ENCODE measurements at places on chromosomes 7 and 10.

DNA sequence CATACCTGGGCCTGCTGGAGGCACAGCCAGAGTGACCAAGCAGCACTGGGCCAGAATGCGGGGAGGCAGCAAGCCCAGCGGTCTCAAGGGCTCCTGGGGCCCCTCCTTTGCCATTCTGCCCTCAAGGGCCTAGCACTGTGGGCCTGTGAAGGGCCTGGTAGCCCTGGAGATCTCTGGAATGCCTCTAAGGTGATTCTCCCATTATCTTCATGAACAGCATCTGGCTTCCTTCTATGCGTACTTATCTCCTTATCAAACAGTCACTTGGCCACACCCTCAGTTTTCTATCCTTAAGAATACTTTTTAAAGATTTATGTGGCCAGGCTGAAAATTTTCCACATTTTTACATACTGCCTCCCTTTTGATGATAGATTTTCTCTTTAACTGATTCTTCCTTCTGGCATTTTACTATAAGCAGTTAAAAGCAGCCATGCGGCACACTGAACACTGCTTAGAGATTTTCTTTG, 67.5 kb upstream of the CCNY start:
- DNase-seq: no peak

GRCh38 chr10:76168437-76168836, 737.0 kb downstream of the LRMDA start:
- DNase-seq: no peak

DNA sequence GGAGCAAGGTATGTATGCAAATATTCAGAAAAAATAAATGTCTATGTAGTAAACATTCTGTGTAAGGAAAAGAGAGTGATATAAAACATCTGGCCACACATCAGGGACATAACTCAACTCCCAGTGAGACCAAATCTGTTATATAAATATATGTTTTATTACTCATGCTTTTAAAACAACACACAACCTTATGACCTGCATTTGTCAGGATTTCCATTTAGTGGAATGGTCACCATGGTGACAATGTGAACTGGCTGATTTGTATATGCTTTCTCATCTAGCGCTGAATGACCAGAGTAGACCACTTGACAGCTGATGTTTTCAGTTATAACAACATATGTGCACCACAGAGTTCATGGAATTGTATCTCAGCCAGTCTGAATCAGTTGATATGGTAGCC, 551.7 kb downstream of the HTR7 start:
- no peak for DNase-seq

GRCh38 chr10:80945264-80945880, 407.7 kb downstream of the SH2D4B start:
- DNase-seq: no peak

DNA sequence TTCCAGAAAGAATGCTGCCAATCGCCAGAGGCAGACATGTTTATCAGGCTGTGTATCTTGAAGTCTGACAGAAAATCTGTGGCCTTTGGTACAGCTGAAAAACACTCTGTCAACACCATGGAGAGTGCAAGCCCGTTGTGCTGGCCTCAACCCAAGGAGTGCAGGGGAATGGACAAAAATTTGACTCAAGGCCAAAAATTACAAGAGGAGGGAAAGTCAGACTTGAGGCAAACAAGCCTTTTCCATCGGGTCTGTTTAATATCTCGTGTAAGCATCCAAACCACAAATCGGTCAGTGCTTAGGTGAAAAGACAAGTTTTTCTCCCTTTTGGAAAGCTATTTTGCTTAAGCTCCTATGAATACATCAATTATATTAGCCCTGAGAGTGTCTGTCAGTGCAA, 305.3 kb upstream of the NFE2L3 start:
- no peak for DNase-seq

- no peak for DNase-seq
Observed at GRCh38 chr10:110420401-110421193, 77.1 kb upstream of the DUSP5 start.

DNA sequence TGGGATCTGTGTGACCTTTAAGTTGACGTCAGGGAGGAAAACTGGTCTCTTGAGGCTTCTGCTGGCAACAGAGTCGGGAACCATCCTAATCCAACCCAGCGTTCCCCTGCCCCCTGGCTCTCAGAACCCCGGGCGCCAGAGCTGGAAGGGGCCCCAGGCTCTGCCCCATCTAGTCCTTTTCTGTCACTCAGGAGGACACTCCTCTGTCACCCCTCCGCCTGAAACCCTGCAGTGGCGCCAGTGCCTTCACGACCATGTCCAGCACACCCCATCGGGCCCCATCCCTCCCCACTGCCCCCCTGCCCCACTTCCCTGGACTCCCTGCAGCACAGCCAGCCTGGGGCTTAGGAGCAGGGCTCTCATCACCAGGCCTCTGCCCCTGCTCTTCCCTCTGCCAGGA, 39.1 kb downstream of the COL13A1 start:
- no peak for DNase-seq

GRCh38 chr7:84111842-84112241, 82.7 kb downstream of the SEMA3A start:
- no peak for DNase-seq

DNA sequence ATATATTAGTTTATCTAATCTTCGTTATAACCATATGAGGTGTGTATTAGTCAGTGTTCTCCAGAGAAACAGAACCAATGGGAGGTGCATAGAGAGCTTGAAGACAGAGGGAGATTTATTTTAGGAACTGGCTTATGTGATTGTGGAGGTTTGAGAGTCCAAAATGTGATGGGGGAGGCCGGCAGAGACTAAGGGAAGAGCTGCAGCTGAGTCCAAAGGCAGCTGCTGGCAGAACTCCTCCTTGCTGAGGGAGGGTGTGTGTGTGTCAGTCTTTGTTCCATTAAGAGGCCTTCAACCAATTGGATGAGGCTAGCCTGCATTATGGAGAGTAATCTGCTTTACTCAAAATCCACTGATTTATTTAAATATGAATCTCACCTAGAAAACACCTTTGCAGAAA, 165.1 kb downstream of the SH3PXD2A start:
- no peak for DNase-seq

GRCh38 chr10:78868861-78869260, 199.9 kb upstream of the ZMIZ1 start:
- no peak for DNase-seq

DNA sequence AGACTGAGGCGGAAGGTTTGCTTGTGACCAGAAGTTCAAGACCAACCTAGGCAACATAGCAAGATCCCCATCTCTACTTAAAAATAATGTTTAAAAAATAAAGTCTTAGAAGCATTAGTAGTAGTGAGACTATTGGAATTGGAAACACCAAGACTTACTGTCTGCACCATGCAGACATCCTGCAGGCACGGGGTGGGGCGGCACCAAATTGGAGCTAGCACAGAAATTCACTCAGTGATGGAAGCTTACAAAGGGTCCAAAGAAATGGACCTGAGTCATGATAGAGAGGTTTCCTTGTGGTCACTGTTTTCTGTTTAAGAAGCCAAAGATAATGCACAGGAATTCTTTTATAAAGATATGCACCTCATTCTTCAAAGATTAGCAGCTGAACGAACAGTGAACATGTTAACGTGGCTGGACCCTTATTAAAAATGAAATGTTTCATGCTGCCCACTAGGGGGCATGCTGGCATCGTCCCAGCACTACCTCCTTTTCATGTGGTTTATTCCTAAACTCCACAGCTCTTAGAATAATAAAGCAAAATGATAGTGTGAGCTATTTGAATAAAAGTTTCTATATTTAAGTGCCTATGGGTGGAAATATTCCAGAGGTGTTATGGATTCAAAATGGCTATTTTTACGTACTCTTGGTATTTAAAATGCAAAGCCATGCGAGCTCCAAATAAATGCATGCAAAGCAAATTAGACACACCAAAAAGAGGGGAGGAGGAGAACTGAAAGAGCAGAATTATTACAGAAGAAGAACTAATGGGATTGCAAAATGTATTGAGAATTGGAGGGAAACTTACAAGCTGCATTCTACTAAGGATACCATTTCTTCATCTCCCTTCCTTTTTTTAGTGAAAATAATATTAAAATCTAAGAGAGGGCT, 28.6 kb downstream of the PDSS1 start:
- peak; percentile 53 for DNase-seq

GRCh38 chr10:76543655-76544054, 1094.0 kb downstream of the KCNMA1 start:
- DNase-seq: no peak

DNA sequence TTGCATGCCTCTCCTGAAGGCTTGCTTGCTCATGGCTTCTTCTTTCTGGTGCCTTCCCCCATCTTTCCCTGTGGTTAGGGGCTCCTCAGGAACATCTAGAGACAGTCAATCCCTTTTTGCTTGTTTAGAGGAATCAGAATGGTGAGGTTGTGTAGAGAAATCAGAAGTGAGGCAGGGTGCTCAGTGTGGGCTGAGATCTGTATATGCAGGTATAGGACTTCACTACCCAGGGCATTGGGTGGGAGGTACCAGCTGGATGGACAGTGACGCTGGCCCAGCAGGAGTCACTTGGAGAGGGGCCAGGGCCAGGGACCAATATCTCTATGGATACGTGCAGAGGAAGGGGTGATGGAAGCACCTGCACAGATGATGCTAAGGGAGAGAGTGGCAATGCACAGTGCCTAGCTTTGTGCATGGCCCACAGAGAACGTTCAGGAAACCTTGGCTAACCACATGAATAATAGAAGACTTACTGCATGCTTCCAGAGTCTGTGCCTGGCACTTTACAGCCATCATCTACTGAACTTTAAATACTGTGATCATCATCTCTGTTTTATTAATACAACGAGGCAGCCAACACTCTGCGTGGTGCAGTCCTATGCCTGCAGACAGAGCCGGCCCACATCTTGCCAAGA, 255.2 kb downstream of the ABCA13 start:
- DNase-seq: no peak

- peak; percentile 68 for DNase-seq
Observed at GRCh38 chr10:22321156-22321923, 441 bp downstream of the BMI1 start.

DNA sequence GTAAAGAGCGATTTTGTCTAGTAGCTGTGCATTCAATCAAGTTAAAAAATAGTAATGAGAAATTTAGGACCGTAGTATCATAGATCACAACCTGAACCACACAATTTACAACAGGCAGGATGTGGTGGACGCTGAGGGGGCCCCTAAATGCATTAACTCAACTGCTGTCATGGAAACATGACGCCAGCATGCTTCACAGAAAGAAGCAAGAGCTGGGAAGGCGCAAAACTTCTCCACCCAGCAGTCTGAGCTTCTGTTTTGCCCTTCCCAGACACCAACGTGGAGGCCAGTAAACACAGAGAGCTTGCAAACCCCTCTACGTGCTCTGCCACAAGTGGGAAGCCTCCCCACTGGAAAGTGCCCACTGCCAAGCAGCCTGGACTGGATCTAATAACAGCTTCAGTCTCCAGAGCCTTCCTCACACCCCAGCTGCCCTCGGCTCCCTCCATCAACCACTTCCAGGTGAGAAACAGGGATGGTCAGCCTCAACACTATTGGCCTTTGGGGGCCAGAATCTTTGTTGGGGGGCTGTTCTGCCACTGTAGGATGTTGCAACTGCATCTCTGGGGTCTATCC, 151.8 kb downstream of the SFMBT2 start:
- peak; percentile 73 for DNase-seq

GRCh38 chr7:142152076-142152475, 40.6 kb downstream of the MGAM2 start:
- DNase-seq: peak; percentile 19

- DNase-seq: no peak
Observed at GRCh38 chr10:132974886-132975830, 32.8 kb upstream of the CFAP46 start.

DNA sequence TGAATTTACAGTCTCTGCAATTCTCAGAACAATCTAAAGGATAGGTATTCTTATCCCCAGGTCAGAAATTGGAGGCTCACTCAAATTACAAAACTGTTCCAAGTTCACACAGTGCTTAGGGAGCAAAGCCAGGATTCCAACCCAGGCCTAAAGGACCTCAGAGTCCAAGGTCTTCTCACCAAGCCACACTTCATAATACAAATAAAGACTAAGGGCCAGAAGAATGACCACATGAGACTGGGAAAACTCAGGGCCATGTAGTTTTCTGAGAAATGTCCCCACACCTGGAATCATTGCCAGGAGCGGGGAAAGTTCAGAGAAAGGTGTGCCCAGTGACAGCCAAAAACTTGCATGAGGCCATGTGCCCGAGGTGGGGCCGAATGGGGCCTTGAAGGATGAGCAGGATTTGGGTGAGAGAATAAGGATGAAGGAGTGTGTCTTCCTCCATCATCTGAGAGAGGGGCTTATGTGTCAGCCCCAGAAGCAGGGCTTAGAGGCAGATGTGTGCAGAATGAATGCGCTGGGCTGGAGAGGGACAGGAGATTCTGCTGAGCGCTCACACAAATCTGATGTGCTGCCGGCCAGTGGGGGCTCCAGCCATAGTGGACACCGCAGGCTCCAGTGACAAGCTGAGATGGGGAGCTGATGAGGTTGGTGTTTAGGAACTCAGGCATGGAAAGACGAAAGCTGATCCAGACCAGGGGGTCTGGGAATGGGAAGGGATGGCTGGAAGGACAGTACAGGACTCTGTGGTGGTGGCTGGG, 35.9 kb downstream of the BLNK start:
- no peak for DNase-seq

DNA sequence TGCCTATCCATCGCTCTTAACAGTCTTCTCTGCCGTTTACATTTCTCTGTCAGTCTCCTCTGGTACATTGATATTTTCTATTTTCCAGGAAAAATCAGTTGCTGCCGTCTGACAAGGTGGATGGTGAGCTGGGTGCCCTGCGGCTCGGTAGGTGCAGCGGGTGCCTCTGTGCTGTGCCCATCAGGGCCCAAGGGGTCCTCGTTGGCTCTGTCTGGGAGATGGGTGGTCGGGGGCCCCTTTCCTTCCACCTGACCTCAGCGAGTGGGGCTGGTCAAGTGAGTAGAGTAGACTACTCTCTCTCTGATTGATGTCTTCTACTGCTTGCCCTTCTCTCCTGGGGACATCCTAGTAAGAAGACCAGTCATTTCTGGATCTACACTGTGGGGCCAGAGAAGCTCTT, 57.4 kb downstream of the MINDY4 start:
- no peak for DNase-seq

DNA sequence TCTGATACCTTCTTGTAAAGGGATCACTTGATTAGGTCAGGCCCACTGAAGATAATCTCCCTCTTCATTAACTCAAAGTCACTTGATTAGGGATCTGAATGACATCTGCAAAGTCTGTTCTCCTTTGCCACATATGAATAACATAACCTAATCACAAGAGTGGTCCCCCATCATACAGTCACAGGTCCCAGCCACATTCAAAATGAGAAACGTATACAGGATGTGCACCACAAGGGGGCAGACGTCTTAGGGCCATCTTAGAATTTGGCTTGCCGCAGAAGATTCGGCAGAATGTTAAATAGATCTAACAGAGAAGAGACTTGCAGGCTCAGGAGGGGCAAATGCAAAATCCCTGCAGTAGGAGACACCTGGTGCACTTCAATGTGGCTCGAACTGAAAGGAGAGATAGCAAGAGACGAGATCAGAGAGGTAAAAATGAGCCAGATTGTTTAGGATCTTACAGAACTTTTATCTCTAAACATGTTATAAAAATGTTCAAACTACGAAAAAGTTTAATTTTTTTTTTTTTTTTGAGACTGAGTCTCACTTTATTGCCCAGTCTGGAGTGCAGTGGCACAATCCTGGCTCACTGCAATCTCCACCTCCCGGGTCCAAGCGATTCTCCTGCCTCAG, 10.4 kb upstream of the SMC3 start:
- DNase-seq: peak; percentile 76
